Brain pericyte (primary cell): ENCODE measurements at places on chromosomes 16 and 17.

DNA sequence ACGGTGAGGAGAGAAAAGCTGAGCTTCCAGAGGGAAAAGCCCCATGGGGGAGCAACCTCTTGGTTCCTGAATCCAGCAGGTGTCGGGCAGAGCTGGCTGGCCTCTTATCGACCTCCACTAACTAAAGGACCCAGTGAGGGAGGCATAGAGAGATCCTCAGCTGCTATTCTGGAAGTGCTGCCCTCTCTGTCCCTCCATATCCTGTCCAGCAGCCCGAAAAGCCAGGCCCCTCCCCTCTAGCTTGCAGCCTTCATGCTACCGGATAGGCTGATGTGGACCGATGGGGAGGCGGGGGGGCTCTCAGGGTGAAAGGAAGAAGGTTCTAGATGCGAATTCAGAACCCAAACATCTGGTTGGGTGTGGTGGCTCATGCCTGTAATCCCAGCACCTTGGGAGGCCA is 24.9 kb downstream of the MXRA7 start:
- no peak for DNase-seq

GRCh38 chr16:86027373-86028126 is 128.6 kb downstream of the IRF8 start:
- no peak for DNase-seq

DNA sequence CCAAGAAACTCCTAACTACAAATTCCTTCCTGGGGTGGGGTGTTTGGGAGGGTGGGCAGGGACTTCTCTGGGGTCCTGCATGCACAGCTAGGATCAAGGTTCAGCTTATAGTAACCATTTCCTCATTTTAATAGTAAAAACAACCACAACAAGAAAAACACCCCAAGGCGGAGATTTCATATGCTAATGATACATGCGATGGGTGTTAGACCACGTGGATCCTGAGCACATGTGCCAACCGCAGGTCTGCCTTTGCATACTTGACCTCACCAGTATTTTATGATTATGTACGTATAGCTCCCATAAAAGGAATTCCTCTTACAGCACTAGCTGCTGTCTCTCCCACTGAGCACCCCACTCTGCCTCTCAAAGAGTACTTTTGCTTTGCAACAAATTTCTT is 1.9 kb downstream of the KRTAP4-11 start:
- DNase-seq, result no peak

- no peak for DNase-seq
Measured at GRCh38 chr16:20303012-20303411, 24.3 kb downstream of the GP2 start.

GRCh38 chr17:65750631-65751115 is 189.2 kb upstream of the AXIN2 start:
- peak; percentile 73 for DNase-seq
